Neural crest cell (in vitro differentiated cells): ENCODE measurements at places on chromosomes 12 and 14.

GRCh38 chr14:20476776-20477175 is 7.6 kb downstream of the PNP start:
- H3K36me3 ChIP-seq, result peaks cover 23% of the 10 kb centered on the region
- H3K27ac ChIP-seq, result no peak overlapping the region
- no peak overlapping the region for H3K4me3 ChIP-seq
- H3K4me1 ChIP-seq, result peaks cover 2% of the 10 kb centered on the region
- DNase-seq, result no peak
- no peaks in the 10 kb centered on the region for H3K27me3 ChIP-seq

- no peak overlapping the region for H3K27ac ChIP-seq
- DNase-seq, result no peak
- H3K27me3 ChIP-seq, result no peaks in the 10 kb centered on the region
- no peaks in the 10 kb centered on the region for H3K4me1 ChIP-seq
Observed at GRCh38 chr12:20722142-20722541, 27.0 kb downstream of the SLCO1C1 start.

DNA sequence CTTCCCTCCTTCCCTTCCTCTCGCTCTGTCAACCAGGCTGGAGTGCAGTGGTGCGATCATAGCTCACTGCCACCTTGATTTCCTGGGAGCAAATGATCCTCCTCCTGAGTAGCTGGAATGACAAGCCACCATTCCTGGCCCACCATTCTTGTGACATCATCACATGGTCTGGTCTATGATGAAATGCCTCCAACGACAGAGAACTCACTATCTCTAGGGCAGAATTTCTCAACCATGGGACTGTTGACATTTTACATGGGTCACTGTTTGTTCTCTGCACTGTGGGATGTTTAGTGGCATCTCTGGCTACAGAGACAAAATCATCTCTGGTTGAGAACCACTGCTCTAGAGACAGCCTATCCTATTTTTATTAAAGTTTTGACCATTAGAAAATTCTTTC is 9.7 kb downstream of the VRK1 start:
- no peak overlapping the region for H3K27ac ChIP-seq
- H3K27me3 ChIP-seq, result no peaks in the 10 kb centered on the region
- DNase-seq, result no peak
- peaks cover 14% of the 10 kb centered on the region for H3K36me3 ChIP-seq
- H3K4me1 ChIP-seq, result peaks cover 14% of the 10 kb centered on the region

DNA sequence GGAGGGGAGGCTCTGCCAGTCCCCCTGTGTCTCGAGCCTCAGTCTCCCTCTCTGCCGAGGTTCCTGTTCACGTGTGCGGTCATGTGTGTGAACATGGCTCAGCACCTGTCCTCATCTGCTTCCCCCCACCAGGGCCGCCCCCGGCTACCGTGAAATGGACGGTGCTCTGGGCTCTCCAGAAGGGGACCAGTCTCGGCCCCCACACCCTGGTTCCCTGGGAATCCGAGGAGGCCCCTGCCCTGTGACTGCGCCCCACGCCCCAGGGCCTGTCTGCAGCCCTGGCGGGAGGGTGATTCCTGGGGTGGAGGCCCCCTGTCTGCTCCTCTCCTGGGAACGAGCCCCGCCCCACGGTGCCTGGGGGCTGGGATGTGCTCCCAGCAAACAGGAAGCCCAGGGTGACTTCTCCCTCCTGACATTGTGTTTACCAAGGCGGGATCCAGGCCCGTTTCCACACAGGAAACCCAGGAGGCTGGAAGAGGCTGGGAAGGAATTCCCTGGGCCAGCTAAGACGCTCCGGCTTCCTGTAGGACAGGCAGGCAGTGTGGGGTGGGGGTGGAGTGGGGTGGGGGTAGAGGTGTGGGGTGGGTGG is 46.6 kb downstream of the KIF26A start:
- H3K4me3 ChIP-seq, result no peak overlapping the region
- no peak overlapping the region for H3K27ac ChIP-seq
- no peaks in the 10 kb centered on the region for H3K36me3 ChIP-seq
- no peaks in the 10 kb centered on the region for H3K4me1 ChIP-seq
- DNase-seq, result no peak

GRCh38 chr12:19802915-19803314 is 363.6 kb downstream of the AEBP2 start:
- H3K27me3 ChIP-seq, result no peaks in the 10 kb centered on the region
- no peak for DNase-seq
- H3K27ac ChIP-seq, result no peak overlapping the region
- H3K4me3 ChIP-seq, result no peak overlapping the region
- peaks cover 12% of the 10 kb centered on the region for H3K4me1 ChIP-seq

GRCh38 chr12:113388351-113388750 is 15.3 kb downstream of the SDS start:
- DNase-seq, result no peak
- peaks cover 7% of the 10 kb centered on the region for H3K36me3 ChIP-seq
- H3K4me1 ChIP-seq, result no peaks in the 10 kb centered on the region
- no peak overlapping the region for H3K4me3 ChIP-seq

DNA sequence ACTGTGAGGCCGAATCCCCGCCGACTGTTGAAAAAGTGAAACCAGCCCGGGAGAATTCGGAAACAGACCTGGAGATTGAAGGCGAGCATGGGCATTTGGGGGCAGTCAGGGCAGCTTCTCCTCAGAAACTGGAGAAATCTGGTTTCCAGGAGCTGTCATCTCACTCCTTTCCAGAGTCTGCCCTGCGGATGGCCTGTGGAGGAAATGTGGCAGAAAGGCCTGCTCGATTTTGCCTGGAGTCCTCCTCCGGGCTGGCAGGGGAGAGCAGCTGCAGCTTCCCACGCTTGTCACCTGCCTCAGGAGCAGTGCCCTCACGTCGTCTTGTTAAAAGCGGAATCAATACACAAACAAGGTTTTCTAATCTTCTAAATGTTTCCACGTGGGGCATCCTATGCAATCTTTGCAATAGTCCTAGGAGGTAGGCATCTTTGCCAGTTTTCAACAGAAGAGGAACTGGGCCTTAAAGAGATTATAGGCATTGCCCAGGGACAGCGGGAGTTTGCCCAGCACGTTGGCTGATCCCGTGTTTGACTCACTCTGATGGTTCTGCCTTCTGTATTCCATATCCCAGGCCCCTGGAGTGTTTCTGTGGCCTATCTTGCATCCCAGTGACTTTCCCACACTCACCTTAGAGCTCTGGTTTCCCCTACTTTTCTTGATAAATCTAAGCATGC is 2.3 kb downstream of the LRRC74A start:
- no peaks in the 10 kb centered on the region for H3K27me3 ChIP-seq
- peaks cover 49% of the 10 kb centered on the region for H3K4me1 ChIP-seq
- H3K36me3 ChIP-seq, result no peaks in the 10 kb centered on the region
- no peak for DNase-seq

GRCh38 chr14:100015251-100015655 is 50.0 kb upstream of the EVL start:
- no peaks in the 10 kb centered on the region for H3K27me3 ChIP-seq
- DNase-seq, result no peak
- peaks cover 29% of the 10 kb centered on the region for H3K4me1 ChIP-seq
- H3K4me3 ChIP-seq, result no peak overlapping the region
- peaks cover 16% of the 10 kb centered on the region for H3K36me3 ChIP-seq

DNA sequence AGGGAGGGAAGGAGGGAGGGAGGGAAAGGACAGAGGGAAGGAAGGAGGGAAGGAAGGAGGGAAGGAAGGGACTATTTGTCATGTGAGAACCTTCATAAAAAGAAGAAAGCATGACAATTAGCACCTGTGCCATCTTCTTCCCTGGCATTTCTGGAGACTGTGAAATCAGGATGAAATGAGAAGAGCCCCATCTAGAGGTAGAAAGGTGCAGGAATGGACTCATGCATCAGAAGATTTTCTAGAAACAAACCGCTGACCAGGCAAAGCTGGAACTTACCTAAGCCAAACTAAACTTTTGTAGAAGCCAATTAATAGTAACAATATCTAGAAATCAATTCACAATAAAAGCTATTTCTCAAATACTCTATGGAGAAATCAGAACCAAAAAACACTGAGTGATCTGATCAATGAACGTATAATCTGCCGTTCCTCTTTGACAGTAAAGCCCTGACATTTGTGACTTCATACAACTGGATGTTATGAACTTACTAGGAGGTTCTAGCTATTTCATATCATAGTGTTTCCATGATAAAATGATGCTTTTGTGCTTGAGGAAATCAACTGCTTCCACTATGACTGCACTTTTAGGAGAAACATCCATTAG is 24.4 kb upstream of the CRACR2A start:
- H3K4me1 ChIP-seq, result no peaks in the 10 kb centered on the region
- peaks cover 10% of the 10 kb centered on the region for H3K27me3 ChIP-seq
- DNase-seq, result no peak
- no peaks in the 10 kb centered on the region for H3K36me3 ChIP-seq

- no peak overlapping the region for H3K27ac ChIP-seq
- H3K4me1 ChIP-seq, result peaks cover 13% of the 10 kb centered on the region
- peaks cover 2% of the 10 kb centered on the region for H3K27me3 ChIP-seq
Observed at GRCh38 chr12:128091951-128092382, 175.0 kb upstream of the TMEM132C start.

DNA sequence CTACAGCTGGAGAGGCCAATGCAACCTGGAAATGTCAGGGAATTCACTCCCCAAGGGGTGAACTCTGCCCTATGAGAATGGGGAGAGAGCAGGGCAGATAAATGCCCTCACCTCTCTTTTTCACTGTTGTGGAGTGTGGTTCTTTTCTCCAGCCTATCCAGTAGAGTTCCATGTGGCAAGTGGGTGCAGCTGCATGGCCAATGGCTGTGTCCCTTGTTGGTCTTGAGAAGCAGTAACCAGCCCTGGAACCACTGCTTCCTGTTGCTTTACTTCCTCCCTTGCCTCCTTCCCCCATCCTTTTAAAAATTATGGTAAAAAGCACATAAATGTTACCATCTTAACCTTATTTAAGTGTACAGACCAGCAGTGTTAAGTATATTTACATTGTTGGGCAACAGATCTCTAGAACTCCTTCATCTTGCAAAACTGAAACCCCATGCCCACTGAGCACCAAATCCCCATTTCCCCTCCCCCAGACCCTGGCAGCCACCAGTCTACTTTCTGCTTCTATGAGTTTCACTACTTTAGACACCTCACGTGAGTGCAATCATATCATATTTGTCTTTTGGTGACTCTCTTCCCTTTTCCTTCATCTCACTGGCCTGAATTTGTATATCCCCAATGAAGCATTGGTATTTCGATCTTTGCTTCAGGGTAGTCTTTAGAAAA is 77.0 kb upstream of the GRIP1 start:
- no peaks in the 10 kb centered on the region for H3K4me1 ChIP-seq
- H3K4me3 ChIP-seq, result no peak overlapping the region
- no peaks in the 10 kb centered on the region for H3K27me3 ChIP-seq
- peaks cover under 1% of the 10 kb centered on the region for H3K36me3 ChIP-seq
- no peak for DNase-seq

GRCh38 chr12:10293151-10293550 is 14.5 kb upstream of the KLRD1 start:
- no peak overlapping the region for H3K4me3 ChIP-seq
- no peak overlapping the region for H3K27ac ChIP-seq
- no peaks in the 10 kb centered on the region for H3K4me1 ChIP-seq
- no peaks in the 10 kb centered on the region for H3K36me3 ChIP-seq

GRCh38 chr14:94162466-94162865 is 11.7 kb upstream of the PPP4R4 start:
- no peak for DNase-seq
- H3K36me3 ChIP-seq, result no peaks in the 10 kb centered on the region
- H3K4me1 ChIP-seq, result peaks cover 11% of the 10 kb centered on the region
- H3K27me3 ChIP-seq, result peaks cover 30% of the 10 kb centered on the region
- no peak overlapping the region for H3K27ac ChIP-seq

- H3K4me3 ChIP-seq, result no peak overlapping the region
- no peak for DNase-seq
- peaks cover 9% of the 10 kb centered on the region for H3K4me1 ChIP-seq
- peaks cover 5% of the 10 kb centered on the region for H3K36me3 ChIP-seq
- H3K27me3 ChIP-seq, result no peaks in the 10 kb centered on the region
Observed at GRCh38 chr12:49647827-49648711, 24.7 kb downstream of the PRPF40B start.

DNA sequence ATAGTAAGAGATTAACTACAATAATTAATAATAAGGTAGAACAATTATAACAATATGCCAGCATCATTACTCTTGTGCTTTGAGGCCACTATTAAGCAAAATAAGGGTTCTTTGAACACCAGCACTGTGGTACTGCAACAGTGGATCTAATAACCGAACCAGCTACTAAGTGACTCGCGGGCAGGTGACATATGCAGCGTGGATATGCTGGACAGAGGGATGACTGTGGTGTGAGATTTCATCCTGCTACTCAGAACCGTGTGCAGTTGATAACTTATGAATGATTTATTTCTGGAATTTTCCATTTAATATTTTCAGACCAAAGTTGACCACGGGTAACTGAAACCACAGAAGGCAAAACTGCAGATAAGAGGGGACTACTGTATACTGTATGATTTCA is 34.4 kb downstream of the BMAL2 start:
- DNase-seq, result no peak
- H3K36me3 ChIP-seq, result peaks cover 5% of the 10 kb centered on the region
- H3K4me1 ChIP-seq, result no peaks in the 10 kb centered on the region
- no peaks in the 10 kb centered on the region for H3K27me3 ChIP-seq
- H3K4me3 ChIP-seq, result no peak overlapping the region
- no peak overlapping the region for H3K27ac ChIP-seq

DNA sequence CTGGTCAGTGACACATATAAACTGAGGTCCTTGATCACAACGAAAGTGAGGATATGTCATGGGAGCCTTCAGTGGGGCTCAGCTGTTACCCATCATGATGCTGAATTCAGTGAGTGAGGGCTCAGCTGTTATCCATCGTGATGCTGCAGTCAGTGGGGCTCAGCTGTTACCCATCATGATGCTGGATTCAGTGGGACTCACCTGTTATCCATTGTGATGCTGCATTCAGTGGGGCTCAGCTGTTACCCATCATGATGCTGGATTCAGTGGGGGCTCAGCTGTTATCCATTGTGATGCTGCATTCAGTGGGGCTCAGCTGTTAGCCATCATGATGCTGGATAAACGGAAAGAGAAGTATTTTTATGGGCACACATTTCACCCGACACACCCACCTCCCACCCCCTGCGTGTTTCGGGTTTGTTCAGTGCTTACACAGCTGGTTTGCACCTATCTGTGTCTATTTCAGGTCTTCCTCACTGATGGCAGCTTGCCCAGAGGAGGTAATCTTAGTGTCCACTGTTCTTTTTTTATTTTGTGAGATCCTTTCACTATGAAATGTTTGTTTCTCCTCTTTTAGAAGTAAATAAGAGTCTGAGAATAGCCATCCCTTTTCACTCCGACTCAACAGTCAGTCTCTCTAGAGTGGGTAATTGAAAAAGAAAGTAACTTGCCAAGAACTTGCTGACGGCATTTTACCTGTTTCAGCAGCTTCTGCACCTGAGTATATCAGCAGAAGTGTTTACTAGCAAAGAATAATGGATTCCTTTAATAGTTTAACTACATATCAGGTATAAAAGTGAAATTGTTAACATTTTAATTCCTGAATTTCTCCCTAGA is 183.0 kb downstream of the ERC1 start:
- H3K36me3 ChIP-seq, result peaks cover 6% of the 10 kb centered on the region
- no peak for DNase-seq
- no peak overlapping the region for H3K27ac ChIP-seq
- no peaks in the 10 kb centered on the region for H3K27me3 ChIP-seq
- H3K4me1 ChIP-seq, result peaks cover 34% of the 10 kb centered on the region

GRCh38 chr14:87196436-87196835 is 796.5 kb downstream of the GALC start:
- no peak overlapping the region for H3K4me3 ChIP-seq
- no peaks in the 10 kb centered on the region for H3K36me3 ChIP-seq
- DNase-seq, result no peak

GRCh38 chr12:114681116-114681871 is 2.7 kb downstream of the TBX3 start:
- no peaks in the 10 kb centered on the region for H3K36me3 ChIP-seq
- no peak for DNase-seq
- peaks cover 39% of the 10 kb centered on the region for H3K4me1 ChIP-seq
- peaks cover 98% of the 10 kb centered on the region for H3K27me3 ChIP-seq

- H3K27ac ChIP-seq, result no peak overlapping the region
- H3K36me3 ChIP-seq, result peaks cover 14% of the 10 kb centered on the region
- no peak overlapping the region for H3K4me3 ChIP-seq
- no peaks in the 10 kb centered on the region for H3K27me3 ChIP-seq
Observed at GRCh38 chr14:61749867-61750266, 12.4 kb upstream of the SNAPC1 start.
